ENCODE measurements at places on chromosomes 6 and 20.

- DNase-seq: no peak
These were observed 7.4 kb upstream of the GMPR start for GRCh38 chr6:16230953-16231352.

- no peak for DNase-seq
These were observed 75.3 kb downstream of the AIG1 start for GRCh38 chr6:143135797-143136561.

DNA sequence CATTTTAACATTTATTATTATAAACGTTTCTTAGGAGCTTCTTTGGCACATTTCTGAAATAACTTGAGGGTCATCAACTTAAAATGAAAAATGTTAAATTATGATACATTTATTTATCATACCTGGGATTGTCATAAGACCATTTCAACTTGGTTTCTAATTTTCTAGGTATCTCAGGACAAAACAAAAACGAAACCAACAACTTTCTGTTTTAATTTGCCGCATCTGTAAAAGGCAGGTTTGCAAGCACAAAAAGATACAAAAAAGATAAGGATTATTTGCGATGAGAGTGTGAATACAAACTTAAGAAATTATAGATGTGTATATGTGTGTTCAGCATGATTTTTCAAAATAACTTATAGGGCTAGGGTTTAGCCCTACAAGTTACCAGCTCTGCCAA is 395.0 kb upstream of the RUNX2 start:
- no peak for DNase-seq

DNA sequence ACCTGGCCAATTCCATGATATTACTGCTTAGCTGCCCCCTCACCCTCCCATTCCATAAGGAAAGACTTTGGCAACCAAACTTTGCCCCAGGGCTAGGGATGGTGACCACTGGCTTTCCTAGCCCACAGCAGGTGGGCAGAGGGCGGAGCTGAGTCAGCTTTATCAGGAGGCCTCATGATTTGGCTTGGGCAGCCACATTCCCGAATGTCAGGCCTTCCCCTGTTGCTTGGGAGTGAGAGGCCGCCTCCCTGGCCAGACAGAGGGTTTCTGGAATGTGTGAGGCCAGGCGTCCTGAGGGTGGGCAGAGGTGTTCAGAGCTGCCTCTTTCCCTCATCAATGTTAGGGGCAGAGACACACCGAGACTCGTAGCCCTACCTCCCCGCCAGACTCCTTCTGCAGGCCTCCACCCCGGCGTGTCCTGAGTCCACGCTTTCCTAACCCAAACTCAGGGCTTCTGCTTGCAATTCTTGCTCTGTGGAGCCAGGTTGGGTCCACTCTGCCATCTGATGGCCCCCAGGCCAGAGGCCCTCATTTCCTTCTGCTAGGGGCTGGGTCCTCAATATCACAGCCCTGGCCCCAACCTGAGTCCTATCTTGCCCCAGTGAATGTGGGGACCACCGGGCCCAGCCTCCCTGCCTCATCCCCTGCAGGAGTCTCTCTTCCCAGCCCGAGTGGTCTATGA is 19.3 kb downstream of the UQCC2 start:
- DNase-seq: no peak

- DNase-seq: no peak
These were observed 15.1 kb downstream of the BMP7 start for GRCh38 chr20:57251344-57251743.

GRCh38 chr6:167703347-167703746 is 123.4 kb upstream of the AFDN start:
- DNase-seq: no peak

- DNase-seq: no peak
These were observed 100.0 kb downstream of the CRYBG1 start for GRCh38 chr6:106460481-106460880.

GRCh38 chr6:83071023-83071422 is 3.6 kb downstream of the DOP1A start:
- DNase-seq: no peak

GRCh38 chr20:23309781-23310180 is 40.8 kb upstream of the NXT1 start:
- no peak for DNase-seq

DNA sequence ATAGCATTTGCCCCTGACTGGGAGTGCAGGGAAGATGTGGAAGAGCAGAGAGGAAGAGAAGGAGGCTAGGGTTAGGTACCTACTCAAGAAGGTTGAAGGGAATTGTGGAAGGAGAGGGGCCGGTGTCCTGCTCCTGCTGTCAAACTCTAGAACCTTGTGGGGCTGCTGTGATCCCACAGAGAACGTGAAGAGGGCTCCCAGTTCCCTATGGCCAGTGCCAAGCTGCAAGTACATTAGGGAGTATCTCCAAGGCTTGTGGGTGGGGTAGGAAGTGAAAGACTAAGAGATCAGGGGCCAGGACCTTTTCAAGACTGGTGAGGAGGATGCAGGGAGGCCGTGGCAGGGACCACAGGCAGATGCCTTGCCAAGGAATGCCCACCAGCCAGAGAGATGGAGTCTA is 263.4 kb downstream of the CDH26 start:
- DNase-seq: no peak

GRCh38 chr6:106039897-106040592 is 46.1 kb upstream of the PRDM1 start:
- DNase-seq: no peak
